ENCODE measurements at places on chromosomes 2 and 18. TPM values are rescaled to one million over a fixed set of nuclear protein-coding genes. Genes with fewer than 3 reads are reported as not detected.

SLC8A1 gene
- 9.6 TPM for total RNA-seq

GPR35 gene
- total RNA-seq: 0.74 TPM

PRSS56 gene
- not detected for total RNA-seq

CD8B2 gene
- not detected for total RNA-seq

FAM110C gene
- total RNA-seq: 0.50 TPM

TMEM247 gene
- total RNA-seq: not detected

IL1B gene
- not detected for total RNA-seq

ETAA1 gene
- total RNA-seq: 77.0 TPM

ATP8B1 gene
- 0.15 TPM for total RNA-seq

GRCh38 chr2:225889452-225889851, 489.9 kb downstream of the NYAP2 start:
- H3K27ac ChIP-seq: no peak overlapping the region
- peak; percentile 38 for DNase-seq
- no peaks in the 10 kb centered on the region for H3K4me1 ChIP-seq

DNA sequence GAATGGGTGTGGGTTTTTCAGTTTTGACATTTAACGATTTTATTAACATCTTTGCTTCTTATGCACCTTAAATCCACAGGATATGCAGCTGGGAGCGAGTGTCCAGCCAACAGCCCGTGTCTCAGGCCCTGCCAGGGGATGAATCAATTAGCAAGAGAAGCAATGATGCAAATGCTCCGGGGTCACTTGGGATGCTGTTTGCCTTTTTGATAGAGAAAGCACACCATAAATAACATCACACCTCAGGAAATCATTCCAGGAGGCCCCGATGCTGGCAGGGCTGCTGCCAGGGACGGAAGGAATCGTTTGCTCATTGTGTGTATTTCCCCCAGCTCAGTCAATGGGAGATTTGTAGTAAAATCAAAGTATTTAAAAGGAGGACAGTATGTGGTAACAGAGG, 394.0 kb upstream of the HNRNPA3 start:
- no peaks in the 10 kb centered on the region for H3K27me3 ChIP-seq
- H3K4me3 ChIP-seq: no peak overlapping the region
- H3K27ac ChIP-seq: no peak overlapping the region
- no peaks in the 10 kb centered on the region for H3K36me3 ChIP-seq
- no peak for DNase-seq
- peaks cover 19% of the 10 kb centered on the region for H3K4me1 ChIP-seq

- H3K36me3 ChIP-seq: no peaks in the 10 kb centered on the region
- peaks cover 54% of the 10 kb centered on the region for H3K4me1 ChIP-seq
- peak; percentile 90 for DNase-seq
- peak overlapping the region; percentile 42 for H3K27ac ChIP-seq
- H3K4me3 ChIP-seq: no peak overlapping the region
These were observed 44.5 kb downstream of the SH3BP4 start for GRCh38 chr2:234996069-234996940.

- no peaks in the 10 kb centered on the region for H3K27me3 ChIP-seq
- no peaks in the 10 kb centered on the region for H3K36me3 ChIP-seq
- H3K4me1 ChIP-seq: no peaks in the 10 kb centered on the region
- H3K4me3 ChIP-seq: no peak overlapping the region
These were observed 44.5 kb upstream of the CHN1 start for GRCh38 chr2:175049661-175050060.

DNA sequence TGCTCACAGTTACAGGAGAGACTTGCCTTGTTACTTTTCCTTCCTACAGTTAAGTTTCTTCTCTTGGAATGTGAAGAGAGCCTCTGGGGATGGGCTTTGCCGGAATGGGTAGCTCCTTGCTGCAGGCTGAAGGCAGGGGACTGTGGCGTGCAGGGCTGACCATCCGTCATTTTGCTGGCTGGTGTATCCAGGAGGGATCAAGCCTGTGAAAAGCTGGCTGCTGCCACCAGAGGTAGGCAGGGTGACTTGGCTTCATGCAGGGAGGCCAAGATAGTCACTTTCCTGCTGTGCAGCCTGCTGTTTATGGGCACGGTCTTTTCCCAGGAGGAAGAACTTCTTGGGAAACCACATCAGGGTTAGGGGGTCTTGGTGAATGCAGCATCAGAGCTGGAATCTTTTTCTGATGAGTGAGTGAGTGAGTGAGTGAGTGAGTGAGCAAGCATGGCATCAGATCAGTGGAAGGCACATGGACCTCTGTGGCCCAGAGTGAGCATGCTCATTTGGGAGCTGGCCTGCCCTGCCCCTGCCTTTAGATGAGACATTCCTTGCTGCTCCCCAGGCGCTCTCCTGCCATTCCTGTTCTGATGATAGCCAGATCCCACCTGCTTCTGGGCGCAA, 33.0 kb downstream of the FHOD3 start:
- peaks cover 37% of the 10 kb centered on the region for H3K4me1 ChIP-seq
- no peak overlapping the region for H3K27ac ChIP-seq
- H3K36me3 ChIP-seq: no peaks in the 10 kb centered on the region

DNA sequence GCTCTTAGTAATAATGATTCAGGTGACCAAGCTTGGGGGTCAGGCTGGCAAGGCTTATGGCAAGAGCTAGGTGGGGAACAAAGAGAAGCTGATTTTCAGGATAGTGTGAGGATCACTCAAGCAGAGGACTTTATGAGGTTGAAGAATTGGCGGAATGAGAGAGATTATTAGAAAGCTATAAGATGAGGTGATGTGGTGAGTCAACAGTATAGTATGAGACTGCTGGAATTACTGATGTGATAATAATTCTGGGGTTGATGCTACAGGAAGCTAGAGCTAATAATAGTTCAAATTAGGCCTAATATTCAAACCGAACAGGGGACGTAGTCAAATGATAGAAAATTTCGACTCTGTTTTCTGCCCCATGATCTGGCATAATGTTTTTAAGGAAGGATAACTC, 2115.3 kb upstream of the PIK3C3 start:
- no peaks in the 10 kb centered on the region for H3K27me3 ChIP-seq
- H3K4me1 ChIP-seq: peaks cover 38% of the 10 kb centered on the region
- no peaks in the 10 kb centered on the region for H3K36me3 ChIP-seq
- H3K4me3 ChIP-seq: no peak overlapping the region

DNA sequence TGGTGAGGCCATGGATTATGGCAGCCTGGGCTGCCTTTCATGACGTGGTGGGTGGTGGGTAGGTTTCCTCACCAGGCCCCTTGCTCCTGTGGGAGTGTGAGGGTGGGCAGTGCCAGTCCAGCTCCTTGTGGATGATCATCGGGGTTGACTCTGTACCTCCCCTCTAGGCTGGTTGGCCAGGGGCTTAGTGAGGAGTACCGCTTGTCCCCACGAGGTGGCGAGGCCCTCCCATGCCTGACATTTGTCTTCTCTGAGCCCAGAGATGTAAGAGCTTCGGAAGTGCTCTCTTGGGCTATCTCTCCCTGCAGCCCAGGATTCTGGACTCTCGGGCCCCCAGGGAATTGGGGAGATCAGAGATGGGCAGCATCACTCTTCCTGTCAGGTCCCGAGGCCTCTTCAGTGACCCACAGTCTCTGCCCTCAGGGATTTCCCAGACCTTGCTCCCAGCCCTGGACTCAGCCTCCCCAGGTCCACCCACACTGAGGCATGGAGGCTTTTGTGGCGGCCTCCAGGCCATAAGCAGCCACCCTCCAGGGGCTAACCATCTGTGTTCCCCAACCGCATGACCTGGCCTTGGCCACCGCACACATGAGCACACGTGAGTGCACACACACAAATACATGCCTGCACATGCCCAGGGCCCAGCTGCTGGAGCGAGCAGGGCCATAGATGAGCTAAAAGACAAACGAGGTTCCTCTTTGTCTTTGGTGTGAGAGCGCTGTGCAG, 6.5 kb downstream of the SPR start:
- H3K4me3 ChIP-seq: no peak overlapping the region
- H3K4me1 ChIP-seq: peaks cover 25% of the 10 kb centered on the region
- peak; percentile 85 for DNase-seq
- H3K27ac ChIP-seq: no peak overlapping the region
- H3K36me3 ChIP-seq: no peaks in the 10 kb centered on the region

- H3K27me3 ChIP-seq: no peaks in the 10 kb centered on the region
- H3K36me3 ChIP-seq: no peaks in the 10 kb centered on the region
- H3K4me3 ChIP-seq: no peak overlapping the region
- H3K27ac ChIP-seq: no peak overlapping the region
- peak; percentile 61 for DNase-seq
- peaks cover 13% of the 10 kb centered on the region for H3K4me1 ChIP-seq
These were observed 247.5 kb downstream of the DYSF start for GRCh38 chr2:71700658-71701397.

- H3K36me3 ChIP-seq: no peaks in the 10 kb centered on the region
- H3K27me3 ChIP-seq: no peaks in the 10 kb centered on the region
- DNase-seq: peak; percentile 55
- H3K4me3 ChIP-seq: no peak overlapping the region
These were observed 344.0 kb upstream of the VWC2L start for GRCh38 chr2:214066862-214067261.

GRCh38 chr2:181657379-181657778, 474 bp upstream of the CERKL start:
- no peaks in the 10 kb centered on the region for H3K36me3 ChIP-seq
- peaks cover 100% of the 10 kb centered on the region for H3K27me3 ChIP-seq
- H3K4me3 ChIP-seq: peak overlapping the region; percentile 66
- peaks cover 14% of the 10 kb centered on the region for H3K4me1 ChIP-seq

GRCh38 chr18:8969639-8970390, 132.7 kb upstream of the NDUFV2 start:
- DNase-seq: no peak
- no peak overlapping the region for H3K27ac ChIP-seq
- peaks cover 4% of the 10 kb centered on the region for H3K4me1 ChIP-seq
- H3K27me3 ChIP-seq: no peaks in the 10 kb centered on the region
- H3K4me3 ChIP-seq: no peak overlapping the region
- no peaks in the 10 kb centered on the region for H3K36me3 ChIP-seq

- no peaks in the 10 kb centered on the region for H3K36me3 ChIP-seq
- DNase-seq: no peak
- no peak overlapping the region for H3K4me3 ChIP-seq
- no peak overlapping the region for H3K27ac ChIP-seq
- no peaks in the 10 kb centered on the region for H3K27me3 ChIP-seq
- H3K4me1 ChIP-seq: peaks cover 7% of the 10 kb centered on the region
These were observed 594.2 kb upstream of the NXPH2 start for GRCh38 chr2:139374296-139374850.

- no peak overlapping the region for H3K4me3 ChIP-seq
- H3K4me1 ChIP-seq: peaks cover 17% of the 10 kb centered on the region
- peaks cover 20% of the 10 kb centered on the region for H3K36me3 ChIP-seq
- no peak overlapping the region for H3K27ac ChIP-seq
- no peaks in the 10 kb centered on the region for H3K27me3 ChIP-seq
These were observed 78.5 kb downstream of the SESTD1 start for GRCh38 chr2:179186126-179186525.

DNA sequence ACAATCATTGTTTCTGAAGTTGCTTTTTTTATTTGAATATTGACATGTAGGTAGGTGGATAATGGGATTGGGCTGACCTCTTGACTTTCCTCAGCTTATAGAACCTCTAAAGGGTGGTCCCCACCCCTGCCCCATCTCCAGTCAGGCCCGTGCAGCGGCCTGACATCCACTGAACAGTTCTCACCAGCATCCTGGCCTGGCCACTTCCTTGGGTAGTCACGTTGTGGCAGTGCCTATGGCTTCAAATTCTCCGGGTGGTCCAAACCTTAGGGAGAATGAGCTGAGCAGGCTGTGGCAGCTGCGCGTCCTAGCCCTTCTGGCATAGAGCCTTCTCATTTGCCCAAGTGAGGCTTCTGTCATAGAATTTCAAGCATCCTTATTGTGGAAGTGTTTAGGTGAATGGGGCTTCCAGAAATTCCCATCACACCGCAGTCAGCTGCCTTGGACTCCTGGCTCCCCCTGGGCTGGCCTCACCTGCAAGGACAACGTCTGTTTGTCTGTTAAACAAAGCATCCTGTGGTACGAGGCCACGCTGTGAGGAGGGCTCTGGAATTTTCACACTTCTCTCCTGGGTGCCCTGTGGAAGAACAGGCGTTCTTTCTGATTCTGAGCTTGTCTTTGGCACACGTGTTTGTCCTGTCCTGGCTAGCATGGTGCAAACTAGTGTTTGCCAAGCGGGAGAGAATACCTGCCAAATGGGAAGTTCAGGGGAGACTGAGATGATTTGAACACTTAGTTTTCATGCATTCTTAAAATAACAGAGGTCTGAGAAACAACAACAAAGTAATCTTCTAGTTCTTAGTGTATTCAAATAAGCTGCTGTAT, 31.8 kb upstream of the OTOS start:
- no peak overlapping the region for H3K4me3 ChIP-seq
- DNase-seq: no peak
- H3K4me1 ChIP-seq: peaks cover 19% of the 10 kb centered on the region
- no peaks in the 10 kb centered on the region for H3K36me3 ChIP-seq

DNA sequence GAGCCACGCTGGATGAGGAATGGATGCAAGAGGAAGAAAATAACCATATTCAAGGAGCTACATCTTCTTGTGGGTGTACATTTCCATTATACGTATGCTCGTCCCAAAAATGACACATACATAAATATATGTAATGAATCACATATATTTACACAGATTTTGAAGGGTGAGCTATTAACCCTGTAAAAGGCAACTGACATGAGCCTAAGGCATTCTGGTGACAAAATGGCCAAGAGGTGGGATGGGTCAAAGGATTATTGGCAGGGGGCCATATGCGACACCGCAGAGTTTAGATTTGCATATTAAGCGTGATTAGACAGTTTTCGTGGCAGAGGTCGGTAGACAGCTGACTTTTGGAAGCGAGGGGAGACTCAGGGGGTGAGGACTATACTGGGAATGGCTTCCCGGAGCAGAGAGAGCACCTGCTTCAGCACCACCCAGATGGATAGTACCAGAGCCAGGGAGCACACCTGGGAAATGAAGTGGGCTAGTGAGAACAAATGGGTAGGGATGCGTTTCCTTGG, 431 bp upstream of the CNRIP1 start:
- H3K36me3 ChIP-seq: no peaks in the 10 kb centered on the region
- no peak overlapping the region for H3K27ac ChIP-seq
- peak; percentile 59 for DNase-seq
- peaks cover 8% of the 10 kb centered on the region for H3K4me1 ChIP-seq
- H3K27me3 ChIP-seq: peaks cover 90% of the 10 kb centered on the region

DNA sequence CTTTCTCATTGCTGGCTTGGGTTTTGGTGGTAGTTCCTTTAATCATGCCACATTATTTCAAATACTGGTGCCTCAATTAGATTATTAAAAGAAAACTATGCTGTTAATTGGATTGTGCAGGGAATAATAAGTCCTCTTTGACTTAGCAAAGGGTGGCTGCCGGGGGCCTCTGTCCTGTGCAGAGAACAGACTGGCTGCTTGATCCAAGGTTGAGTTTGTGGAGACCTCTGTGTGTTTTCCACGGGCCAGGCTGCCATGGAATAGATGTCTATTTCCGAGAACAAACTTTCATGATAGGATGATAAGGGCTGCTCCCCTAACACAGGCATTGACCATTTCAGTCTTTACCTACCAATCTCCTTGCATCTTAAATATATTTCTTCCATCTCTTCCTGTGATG, 30.4 kb upstream of the OTOS start:
- H3K27ac ChIP-seq: no peak overlapping the region
- peaks cover 5% of the 10 kb centered on the region for H3K27me3 ChIP-seq
- no peak overlapping the region for H3K4me3 ChIP-seq
- H3K36me3 ChIP-seq: no peaks in the 10 kb centered on the region

- peaks cover 38% of the 10 kb centered on the region for H3K4me1 ChIP-seq
- no peaks in the 10 kb centered on the region for H3K27me3 ChIP-seq
- no peak overlapping the region for H3K4me3 ChIP-seq
- H3K36me3 ChIP-seq: no peaks in the 10 kb centered on the region
- peak overlapping the region; percentile 63 for H3K27ac ChIP-seq
These were observed 119.8 kb downstream of the PRKCE start for GRCh38 chr2:45771261-45771660.
